ENCODE measurements at places on chromosomes 12 and 14.
A peak's percentile ranks its signal among the peaks of the same experiment; 100 is the strongest.

DNA sequence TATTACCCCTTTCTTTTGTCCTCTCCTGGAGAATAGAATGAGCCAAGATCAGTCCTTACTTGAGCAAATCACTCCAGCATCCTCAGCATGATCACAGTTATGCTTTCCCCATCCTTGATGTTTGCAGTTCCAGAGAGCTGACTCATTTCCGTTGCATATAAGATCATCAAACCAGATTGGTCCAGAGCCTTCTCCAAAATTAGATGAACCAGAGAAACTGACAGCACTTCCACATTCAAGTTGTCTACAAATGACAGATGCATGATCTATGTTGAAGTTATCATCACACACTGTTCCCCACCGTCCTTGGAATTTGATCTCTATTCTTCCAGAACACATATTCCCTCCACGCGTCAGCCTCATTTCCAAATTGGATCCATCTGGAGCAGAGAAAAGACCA, 4.8 kb downstream of the CD163 start:
- no peak for DNase-seq

GRCh38 chr12:101607894-101608293, 13.1 kb downstream of the MYBPC1 start:
- DNase-seq: no peak

GRCh38 chr12:48164451-48164850, 7.1 kb upstream of the ASB8 start:
- no peak for DNase-seq

DNA sequence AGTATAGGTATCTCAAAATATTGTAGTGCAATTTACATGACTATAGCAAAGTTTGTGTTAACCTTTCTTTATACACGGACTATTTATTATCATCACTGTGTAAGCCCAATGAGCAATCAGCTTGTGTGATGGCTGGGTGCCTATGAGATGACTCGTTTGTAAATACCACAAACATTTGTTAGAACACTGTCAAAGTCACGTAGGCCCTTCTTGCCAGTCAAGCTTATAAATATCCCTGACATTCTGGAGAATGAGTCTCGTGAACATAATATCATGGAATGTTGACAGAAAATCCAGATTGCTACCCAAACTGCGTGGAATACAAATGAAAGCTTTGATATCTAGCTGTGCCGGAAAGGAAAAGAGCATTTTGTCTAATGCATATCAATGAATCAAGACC, 648.3 kb upstream of the MDGA2 start:
- no peak for DNase-seq

GRCh38 chr12:30701056-30701455, 5.4 kb upstream of the IPO8 start:
- DNase-seq: no peak

GRCh38 chr14:65301862-65302539, 110.5 kb upstream of the FUT8 start:
- DNase-seq: no peak

- no peak for DNase-seq
Observed at GRCh38 chr14:100532906-100533655, 54.1 kb downstream of the BEGAIN start.

- no peak for DNase-seq
Observed at GRCh38 chr14:89255012-89255411, 162.0 kb downstream of the FOXN3 start.

GRCh38 chr12:88235183-88235833, 93.2 kb downstream of the TMTC3 start:
- no peak for DNase-seq

GRCh38 chr12:10094646-10095395, 4.0 kb downstream of the CLEC1A start:
- DNase-seq: no peak

GRCh38 chr14:22113401-22113800, 439.8 kb upstream of the OR4E1 start:
- no peak for DNase-seq

GRCh38 chr12:62537551-62537950, 70.9 kb downstream of the MON2 start:
- no peak for DNase-seq

DNA sequence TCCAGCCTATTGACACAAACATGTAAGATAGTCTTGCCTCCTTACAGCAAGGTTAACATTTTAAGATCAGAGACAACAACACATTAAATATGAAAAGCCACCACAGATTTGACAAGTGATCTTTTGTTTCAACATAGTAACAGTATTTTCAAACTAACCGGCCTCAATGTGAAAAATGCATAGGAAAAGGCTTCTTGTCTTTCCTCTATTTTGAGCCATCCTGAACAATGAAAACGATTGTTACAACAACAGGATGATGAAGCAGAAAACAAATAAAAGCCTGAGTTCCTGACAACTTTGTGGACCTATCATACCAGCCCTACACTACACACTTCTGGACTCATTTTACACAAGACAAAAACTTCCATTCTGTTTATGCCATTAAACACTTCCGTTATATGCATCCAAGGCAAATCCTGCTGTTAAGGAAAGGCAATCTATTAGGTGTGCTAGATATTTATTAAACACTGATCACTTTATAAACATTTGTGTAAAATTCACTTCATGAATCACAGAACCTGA, 37.3 kb downstream of the BAZ1A start:
- no peak for DNase-seq

DNA sequence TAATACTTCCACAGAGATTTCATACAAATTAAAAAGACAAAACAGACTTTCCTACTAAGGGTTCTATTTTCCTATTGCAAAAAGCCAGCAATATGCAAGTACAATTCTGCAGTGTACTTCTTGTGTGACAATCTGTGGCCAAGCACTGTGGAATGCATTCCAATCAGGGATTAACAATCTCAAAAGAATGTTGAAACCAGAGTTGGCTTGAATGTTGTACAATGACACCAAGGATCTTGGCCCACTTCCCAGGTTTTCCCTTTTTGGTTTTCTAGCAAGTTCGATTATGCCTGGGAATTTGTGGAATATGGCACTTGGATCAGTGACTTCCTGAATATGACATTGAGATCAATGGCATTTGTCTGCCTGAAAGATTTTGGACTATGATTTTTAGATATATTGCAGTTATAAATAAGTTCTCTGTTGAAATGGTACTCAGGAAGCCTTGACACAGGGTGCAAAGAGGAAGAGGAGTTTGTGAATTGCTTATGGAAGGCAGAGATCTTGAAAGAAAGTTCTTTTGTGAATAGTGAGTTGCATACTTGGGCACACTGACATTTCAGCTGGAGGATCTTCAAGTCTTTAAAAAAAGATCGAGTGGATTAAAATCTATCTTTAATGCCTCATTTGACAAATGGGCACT, 81.4 kb upstream of the FERMT2 start:
- DNase-seq: peak; percentile 21

- DNase-seq: no peak
Observed at GRCh38 chr14:74019408-74020137, 424 bp downstream of the BBOF1 start.

DNA sequence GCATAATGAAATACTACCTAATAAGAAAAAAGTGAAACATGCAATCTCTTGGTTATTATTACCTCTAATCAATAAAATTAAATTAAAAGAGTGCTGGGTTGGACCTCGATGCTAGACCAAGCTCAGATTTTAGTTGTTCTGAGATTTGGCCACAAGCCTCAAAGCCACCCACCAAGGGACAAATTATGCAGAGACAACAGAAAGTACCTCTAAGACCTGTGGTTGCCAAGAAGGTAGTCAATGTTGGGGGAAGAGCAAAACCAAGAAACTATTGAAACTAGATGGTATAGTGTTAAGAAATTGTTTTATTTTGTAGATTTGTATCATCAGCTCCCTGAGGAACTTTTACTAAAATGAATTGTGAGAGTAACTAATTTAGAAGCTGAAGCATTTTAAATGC, 43.8 kb upstream of the ARID2 start:
- DNase-seq: no peak

DNA sequence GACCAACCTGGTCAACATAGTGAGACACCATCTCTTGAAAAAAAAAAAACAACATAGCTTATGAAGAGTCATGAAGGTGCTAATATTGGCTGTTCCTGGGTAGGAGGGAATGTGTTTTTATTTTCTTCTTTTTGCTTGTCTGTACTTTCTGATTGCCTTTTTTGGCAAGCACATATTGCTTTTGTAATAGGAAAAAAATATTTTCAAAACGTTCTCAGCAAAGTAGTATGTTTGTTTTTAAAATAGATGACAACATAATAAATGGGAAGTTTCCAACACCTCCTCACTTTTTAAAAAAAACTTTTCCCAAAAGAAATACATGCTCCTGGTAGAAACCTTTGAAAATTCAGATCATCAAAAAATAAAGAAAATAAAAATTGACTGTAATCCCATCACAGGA, 20.9 kb downstream of the FOS start:
- DNase-seq: no peak

DNA sequence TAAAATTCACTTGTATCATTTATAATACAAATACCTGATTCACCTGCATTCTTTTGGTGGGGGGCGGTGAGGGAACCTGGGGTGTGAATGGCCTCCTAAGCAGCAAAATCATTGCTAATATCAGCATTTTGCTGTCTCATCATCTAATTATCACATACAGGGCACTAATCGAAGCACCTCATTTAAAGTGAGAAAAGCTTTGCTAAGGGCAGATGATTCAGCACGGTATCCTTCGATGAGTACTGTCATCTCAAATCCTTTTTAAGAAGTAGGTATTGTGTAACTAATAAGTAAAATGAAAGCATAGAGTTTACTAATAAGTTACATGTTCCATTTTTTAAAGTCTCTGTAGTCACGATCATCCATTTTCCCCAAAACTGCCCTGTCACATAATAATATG, 278.1 kb upstream of the SOX5 start:
- DNase-seq: no peak

GRCh38 chr12:68932128-68932960, 627 bp downstream of the CPM start:
- DNase-seq: peak; percentile 37

DNA sequence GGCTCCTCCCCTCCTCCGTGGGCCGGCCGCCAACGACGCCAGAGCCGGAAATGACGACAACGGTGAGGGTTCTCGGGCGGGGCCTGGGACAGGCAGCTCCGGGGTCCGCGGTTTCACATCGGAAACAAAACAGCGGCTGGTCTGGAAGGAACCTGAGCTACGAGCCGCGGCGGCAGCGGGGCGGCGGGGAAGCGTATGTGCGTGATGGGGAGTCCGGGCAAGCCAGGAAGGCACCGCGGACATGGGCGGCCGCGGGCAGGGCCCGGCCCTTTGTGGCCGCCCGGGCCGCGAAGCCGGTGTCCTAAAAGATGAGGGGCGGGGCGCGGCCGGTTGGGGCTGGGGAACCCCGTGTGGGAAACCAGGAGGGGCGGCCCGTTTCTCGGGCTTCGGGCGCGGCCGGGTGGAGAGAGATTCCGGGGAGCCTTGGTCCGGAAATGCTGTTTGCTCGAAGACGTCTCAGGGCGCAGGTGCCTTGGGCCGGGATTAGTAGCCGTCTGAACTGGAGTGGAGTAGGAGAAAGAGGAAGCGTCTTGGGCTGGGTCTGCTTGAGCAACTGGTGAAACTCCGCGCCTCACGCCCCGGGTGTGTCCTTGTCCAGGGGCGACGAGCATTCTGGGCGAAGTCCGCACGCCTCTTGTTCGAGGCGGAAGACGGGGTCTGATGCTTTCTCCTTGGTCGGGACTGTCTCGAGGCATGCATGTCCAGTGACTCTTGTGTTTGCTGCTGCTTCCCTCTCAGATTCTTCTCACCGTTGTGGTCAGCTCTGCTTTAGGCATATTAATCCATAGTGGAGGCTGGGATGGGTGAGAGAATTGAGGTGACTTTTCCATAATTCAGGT, at the start of gene PSEN1:
TSS of gene PSEN1 (plus strand) at position 121 of the 839 bp plus-strand sequence. CDS start 11,513 bp downstream, outside the sequence.
- DNase-seq: peak; percentile 91

DNA sequence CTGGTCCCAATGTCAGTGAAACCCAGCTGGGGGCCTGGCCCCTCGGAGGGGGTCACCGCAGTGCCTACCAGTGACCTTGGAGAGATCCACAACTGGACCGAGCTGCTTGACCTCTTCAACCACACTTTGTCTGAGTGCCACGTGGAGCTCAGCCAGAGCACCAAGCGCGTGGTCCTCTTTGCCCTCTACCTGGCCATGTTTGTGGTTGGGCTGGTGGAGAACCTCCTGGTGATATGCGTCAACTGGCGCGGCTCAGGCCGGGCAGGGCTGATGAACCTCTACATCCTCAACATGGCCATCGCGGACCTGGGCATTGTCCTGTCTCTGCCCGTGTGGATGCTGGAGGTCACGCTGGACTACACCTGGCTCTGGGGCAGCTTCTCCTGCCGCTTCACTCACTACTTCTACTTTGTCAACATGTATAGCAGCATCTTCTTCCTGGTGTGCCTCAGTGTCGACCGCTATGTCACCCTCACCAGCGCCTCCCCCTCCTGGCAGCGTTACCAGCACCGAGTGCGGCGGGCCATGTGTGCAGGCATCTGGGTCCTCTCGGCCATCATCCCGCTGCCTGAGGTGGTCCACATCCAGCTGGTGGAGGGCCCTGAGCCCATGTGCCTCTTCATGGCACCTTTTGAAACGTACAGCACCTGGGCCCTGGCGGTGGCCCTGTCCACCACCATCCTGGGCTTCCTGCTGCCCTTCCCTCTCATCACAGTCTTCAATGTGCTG, 11.0 kb downstream of the ZBTB39 start:
- no peak for DNase-seq

All from anterior cingulate cortex (tissue), 58 donors.